Activated CD8-positive, alpha-beta memory T cell treated with anti-CD3 and anti-CD28 coated beads for 1 hour (primary cell): ENCODE measurements at places on chromosomes 1 and 21.

GRCh38 chr1:202186327-202186726 is 7.3 kb upstream of the LGR6 start:
- DNase-seq, result no peak

DNA sequence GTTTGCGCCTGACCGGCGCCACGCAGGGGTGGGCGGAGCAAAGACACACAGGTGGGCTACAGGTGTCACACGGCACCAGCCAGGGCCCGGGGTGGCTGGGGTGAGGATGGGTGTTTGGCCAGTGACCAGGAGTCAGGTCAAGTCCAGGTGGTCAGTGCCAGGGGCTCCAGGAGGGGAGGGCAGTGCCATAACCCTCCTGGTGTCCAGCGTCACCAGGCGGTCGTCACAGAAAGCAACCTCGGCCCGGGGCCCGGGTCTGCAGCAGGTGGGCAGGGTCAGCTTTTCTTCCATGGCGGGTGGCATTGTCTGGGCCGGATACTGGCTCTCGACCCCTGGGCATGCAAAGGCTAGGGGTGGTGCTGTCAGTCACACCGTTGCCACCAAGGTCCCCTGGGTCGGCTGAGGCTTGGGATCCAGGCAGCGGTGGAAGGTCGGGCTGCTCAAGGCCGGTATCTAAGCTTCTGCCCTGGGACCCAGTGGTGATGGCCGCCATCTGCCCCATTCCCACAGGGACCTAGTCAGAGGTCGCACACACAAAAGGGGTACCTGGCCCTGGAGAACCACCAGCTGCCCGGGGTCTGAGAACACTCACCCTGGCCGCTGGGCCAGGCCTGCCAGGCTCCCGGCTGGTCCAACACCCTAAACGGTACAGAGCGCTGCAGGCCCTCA is 1.8 kb downstream of the FNDC10 start:
- no peak for DNase-seq

DNA sequence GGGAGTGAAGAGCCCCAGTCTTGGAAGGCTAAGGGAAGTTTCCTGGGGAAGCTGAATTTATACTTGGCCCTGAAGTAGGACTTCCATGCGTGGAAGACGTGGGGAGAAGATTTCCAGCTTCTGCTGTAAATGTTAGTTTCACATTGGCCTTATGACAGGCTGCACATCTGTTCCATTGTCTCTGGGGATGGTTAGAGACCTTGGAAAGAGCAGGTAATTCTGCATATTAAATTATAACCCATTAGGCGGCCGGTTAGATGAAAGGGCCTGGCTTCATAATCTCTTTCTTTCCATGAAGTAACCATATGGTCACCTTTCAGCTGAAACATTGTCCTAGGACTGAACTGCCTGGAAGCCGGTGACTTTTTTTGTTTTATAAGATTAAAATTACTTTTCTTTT is 37.5 kb downstream of the DPT start:
- no peak for DNase-seq

- no peak for DNase-seq
These were observed 25.6 kb downstream of the DPYD start for GRCh38 chr1:97895278-97895677.

DNA sequence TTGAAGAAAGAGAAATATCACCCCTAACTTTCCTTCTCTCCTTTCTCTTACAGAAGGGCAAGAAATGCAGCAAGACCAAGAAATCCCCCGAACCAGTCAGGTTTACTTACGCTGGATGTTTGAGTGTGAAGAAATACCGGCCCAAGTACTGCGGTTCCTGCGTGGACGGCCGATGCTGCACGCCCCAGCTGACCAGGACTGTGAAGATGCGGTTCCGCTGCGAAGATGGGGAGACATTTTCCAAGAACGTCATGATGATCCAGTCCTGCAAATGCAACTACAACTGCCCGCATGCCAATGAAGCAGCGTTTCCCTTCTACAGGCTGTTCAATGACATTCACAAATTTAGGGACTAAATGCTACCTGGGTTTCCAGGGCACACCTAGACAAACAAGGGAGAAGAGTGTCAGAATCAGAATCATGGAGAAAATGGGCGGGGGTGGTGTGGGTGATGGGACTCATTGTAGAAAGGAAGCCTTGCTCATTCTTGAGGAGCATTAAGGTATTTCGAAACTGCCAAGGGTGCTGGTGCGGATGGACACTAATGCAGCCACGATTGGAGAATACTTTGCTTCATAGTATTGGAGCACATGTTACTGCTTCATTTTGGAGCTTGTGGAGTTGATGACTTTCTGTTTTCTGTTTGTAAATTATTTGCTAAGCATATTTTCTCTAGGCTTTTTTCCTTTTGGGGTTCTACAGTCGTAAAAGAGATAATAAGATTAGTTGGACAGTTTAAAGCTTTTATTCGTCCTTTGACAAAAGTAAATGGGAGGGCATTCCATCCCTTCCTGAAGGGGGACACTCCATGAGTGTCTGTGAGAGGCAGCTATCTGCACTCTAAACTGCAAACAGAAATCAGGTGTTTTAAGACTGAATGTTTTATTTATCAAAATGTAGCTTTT is 2.4 kb downstream of the CCN1 start:
- no peak for DNase-seq
